WTC11 (cell line): ENCODE measurements at places on chromosomes 5 and 9. TPM values are rescaled to one million over a fixed set of nuclear protein-coding genes. Genes with fewer than 3 reads are reported as not detected.

DNA sequence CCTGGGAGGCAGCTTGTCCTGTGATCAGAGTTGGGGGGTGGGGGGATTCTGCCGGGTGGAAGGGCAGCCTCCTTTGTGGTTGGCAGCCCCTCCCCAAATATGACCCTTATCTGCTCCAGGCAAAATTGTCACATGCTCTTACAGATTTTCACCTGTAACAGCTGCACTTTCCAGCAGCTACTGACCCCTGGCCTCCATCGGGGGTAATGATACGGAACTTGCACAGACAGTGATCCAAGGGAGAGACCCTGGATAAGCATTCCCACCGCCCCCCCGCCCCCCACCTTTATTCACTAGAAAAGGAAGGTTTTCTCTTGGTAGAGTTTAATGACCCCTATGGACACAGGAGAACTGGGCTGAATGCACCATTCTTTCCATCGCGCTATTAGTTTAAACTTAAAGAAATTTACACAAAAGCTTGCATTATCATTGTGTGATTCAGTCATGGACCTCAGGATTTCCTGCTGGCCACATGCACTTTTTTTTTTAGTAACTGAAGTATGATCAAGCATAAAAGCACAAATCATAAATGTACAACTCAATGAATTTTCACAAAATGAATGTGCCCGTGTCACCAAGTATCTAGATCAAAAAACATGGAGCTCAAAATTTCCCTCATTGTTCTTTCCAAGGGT is 10.7 kb upstream of the ZBTB34 start:
- no peak for DNase-seq
- no peak overlapping the region for H3K27ac ChIP-seq
- no peaks in the 10 kb centered on the region for H3K4me1 ChIP-seq
- H3K4me3 ChIP-seq = no peak overlapping the region
- no peaks in the 10 kb centered on the region for H3K36me3 ChIP-seq

DNA sequence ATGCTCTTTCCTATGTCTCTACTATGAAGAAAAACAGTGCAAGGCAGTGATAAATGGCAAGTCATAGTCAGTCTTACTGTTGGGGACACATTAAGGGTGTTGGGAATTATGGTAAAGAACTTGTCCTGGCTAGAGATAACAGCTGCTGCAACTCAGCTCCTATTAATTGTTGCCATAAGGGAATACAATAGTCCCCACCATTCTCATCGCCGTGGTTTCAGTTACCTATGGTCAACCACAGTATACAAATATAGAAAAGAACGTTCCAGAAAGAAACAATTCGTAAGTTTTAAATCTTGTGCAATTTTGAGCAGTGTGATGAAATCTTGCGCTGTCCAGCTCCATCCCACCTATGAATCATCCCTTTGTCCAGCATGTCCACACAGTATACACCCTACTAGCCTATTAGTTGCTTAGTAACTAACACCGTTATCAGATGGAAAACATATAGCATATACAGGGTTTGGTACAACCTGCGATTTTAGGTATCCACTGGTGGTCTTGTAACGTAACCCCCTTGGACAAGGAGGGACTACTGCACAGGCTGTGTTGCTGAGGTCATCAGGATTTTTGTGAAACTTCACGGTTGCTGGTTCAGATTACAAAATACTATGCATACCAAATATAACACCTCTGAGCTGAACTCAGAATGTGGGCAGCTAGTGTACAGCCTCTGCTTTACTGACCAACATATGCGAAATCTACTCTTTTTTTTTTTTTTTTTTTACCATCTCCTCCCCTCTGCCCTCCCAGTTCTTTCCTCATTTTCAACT is 53.5 kb downstream of the ZFR start:
- peaks cover 61% of the 10 kb centered on the region for H3K36me3 ChIP-seq
- no peaks in the 10 kb centered on the region for H3K4me1 ChIP-seq
- H3K27ac ChIP-seq = no peak overlapping the region
- DNase-seq = no peak
- no peaks in the 10 kb centered on the region for H3K27me3 ChIP-seq

GRCh38 chr5:143636931-143637528 is 174.9 kb upstream of the HMHB1 start:
- no peaks in the 10 kb centered on the region for H3K36me3 ChIP-seq
- H3K4me3 ChIP-seq = no peak overlapping the region
- no peak overlapping the region for H3K27ac ChIP-seq
- DNase-seq = no peak
- H3K27me3 ChIP-seq = no peaks in the 10 kb centered on the region

The PCDHGA4 gene
- total RNA-seq = 3.4 to 3.9 TPM (median 3.5 TPM) in 3 replicates
